ENCODE measurements at places on chromosomes 11 and 22.

DNA sequence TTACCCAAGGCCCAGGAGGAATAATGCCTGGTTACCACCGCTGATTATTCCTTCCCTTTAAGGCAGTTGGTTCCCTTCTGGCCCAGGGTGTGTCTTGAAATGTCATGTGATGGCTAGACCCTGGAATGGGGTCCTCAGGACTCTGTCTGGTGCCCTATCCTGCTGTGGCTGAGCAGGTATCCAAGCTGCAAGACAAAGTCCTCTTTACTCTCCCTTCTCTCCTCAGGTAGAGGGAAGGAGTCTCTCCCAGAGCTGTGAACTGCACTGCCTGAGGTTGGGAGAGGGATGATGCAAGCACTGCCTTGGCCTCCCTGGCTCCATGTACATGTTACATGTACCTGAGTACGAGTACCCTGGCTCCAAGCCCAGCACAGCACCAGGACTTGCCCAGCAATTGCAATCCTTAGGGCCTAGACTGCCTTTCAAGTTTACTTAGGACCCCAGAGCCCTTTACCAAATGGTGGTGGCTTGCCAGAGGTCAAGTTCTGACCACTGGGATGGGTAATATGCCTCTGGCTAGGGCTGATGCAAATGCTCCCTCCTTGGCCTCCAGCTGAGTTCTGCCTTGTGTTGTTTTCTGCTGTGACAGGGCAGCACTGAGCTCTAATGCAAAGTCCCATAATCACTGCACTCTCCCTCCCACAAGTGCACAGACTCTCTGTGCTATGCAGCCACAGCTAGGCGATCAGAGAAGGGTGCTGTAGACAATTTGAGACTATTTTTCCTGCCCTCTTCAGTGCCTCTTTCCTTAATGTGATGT, 20.7 kb upstream of the AQP11 start:
- no peak for DNase-seq

DNA sequence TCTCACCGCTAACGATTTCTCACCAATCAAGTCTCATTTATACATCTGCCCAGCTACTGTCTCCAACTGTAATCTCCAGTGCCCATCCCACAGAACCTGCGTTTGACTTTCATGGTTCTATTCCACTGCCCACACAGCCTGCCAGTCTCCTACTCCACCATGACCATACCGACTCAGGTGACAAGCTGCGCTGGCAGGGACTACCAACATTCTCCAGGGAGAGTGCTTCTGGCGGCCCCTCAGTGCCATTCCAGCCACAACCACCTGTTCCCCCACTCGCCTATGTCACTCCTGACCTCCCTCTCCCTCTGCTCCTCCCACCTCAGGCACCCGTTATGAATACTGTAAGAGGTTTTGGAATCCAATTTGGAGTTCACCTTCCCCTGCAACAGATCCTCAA, 108.5 kb upstream of the BID start:
- no peak for DNase-seq

GRCh38 chr22:31248138-31248745, 36.1 kb downstream of the LIMK2 start:
- no peak for DNase-seq

DNA sequence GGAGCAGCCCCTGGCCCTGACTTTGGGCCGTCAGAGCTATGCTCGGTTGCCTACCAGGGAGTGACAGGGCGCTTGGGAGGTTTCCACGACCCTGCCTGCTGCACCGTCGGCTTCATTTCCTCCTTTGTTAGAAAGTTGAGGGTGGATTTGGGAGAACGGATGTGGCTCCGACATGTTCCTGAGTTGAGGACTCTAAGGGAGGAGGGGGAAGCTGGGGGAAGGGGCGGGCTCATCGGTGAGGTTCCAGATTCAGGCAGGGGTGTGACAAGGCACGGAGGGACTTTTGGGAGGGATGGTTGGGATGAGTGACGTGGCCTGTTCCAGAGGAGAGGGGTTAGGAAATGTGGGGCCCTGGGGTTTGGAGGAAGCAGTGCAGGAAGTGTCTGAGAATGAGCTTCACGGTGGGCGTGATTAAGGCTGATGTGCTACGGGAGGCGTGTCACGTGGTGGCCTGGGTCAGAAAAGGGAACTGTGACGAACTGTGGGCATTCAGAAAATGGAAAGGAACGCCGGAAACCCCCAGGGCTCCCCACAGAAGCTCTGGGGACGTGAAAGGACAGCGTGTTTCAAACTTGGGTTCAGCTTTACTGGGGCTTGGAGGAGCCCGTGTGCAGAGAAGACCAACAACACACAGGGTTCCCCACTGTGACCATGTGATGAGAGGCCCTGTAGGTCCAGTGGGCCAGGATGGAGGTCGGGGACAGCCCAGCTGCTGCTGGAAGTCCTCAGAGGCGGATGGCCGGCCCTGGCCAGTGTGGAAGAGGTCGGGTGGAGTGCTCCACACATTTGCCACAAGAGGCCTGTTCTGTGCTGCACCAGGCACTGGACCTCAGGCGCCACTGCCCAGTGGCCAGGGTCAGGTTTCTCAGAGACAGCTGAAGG, 2.8 kb downstream of the PARVB start:
- DNase-seq: no peak

GRCh38 chr11:95524314-95525036, 265.1 kb downstream of the FAM76B start:
- no peak for DNase-seq

- peak; percentile 47 for DNase-seq
Measured at GRCh38 chr22:20131597-20131858, at the start of gene ZDHHC8. TSS of gene ZDHHC8 (plus strand) at chr22:20131804. CDS start at chr22:20131948, 144 bp downstream.

- no peak for DNase-seq
Measured at GRCh38 chr11:9672288-9672916, 8.5 kb downstream of the SWAP70 start.

DNA sequence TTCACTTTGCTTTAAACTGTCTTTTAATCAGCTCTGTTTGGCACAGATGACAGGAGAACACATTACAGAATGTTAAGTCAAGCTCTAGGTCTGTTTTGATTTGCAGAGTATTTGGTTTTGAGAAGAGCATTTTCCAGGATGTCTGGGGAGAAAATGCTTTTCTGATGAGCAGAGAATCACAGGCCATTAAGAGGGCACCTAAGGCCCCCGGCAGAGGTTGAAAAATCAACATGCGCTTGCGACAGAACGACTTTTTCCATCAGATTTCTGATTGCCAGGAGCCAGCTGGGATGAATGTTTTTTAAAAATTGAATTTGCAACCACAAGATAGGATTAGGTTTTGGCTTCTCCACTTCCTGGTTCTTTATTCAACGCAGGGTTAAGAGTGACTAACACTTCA, 304.5 kb downstream of the JRKL start:
- DNase-seq: no peak

GRCh38 chr11:68987211-68987610, 6.4 kb upstream of the MRGPRD start:
- no peak for DNase-seq

DNA sequence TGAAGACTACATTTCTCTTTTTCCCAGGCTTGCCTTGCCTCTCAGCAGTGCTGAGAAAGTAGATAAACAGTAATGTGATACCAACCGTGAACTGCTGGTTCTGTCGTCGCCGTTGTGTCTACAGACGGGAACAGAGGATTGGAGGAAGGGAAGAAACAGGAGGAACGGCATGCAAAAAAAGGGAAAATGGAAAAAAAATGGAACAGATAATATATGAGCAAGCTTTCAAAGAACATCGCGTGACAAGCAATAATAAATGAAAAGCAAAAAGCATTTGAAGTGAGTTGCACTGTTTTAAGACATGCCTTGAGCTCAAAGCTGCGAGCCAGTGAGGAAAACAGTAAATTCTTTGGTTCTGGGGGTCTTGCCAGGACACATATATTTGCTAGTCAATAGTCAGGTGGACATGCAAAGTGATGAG, 305.9 kb downstream of the CADM1 start:
- no peak for DNase-seq

GRCh38 chr22:27639248-27640086, 162.1 kb downstream of the MN1 start:
- DNase-seq: no peak

DNA sequence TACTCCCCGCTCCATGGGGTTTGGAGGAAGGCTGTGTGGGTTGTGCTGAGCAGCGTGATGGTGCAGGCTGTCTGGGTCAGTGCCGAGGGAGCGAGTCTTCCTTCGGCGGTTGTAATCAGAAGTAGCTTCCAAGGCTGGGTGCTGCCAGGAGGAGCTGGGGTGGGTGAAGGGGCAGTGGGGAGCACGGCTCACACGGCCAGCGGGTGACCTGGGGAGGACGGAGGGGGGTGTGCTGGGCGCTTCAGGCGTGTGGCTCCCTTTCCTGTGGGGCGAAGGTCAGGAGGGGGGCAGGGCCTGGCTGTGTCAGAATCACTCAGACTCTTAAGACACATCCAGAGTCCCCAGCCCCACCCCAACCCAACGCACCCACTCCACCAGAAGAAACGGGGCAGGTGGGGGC, 60.2 kb downstream of the LRP5 start:
- no peak for DNase-seq

DNA sequence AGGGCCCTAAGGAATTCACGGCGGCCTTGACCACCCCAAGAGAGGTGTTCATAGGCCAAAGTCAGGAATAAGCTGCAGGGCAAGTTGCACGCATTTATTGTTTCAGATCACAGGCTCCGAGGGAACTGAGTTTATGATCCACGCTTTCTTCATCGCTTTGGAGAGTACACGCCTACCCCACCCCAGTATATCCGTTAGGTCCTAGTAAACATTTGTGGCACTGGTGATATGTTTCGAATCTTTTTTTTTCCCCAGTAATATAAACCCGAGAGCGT, 805 bp downstream of the GANAB start:
- no peak for DNase-seq

DNA sequence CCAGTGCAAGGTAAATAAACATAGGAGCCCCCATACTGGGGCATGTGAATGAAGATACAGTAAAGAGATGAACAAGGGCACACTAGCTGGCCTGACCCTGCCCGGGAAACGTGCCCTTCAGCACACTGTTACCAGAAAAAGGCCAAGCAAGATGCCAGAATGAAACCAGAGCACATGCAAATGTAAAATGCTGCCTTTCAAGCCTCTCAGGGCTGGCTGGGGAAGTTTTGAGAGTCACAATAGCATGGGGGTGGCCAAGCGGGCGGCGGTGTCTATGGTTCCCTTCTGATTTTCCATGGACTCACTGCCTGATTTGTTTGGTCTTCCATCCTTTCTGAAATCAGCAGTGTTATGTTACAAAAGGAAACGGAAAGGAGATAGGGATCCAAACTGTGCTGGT, 18.9 kb upstream of the SUSD2 start:
- no peak for DNase-seq

DNA sequence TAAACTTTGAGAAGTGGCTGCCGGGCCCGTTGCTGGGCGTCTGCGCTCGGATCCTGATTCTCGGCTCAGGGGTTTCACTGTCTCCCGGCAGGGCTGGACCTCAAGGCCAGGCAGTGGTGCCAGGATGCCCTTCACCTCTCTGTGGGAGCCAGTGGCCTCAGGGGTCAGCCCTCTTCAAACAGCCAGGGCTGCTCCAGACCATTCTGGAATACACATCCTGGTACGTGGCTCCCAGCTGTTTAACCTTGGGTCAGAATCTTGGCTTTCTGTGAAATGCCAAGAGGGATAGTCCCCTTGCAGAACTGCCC, 70.5 kb downstream of the MPPED1 start:
- DNase-seq: no peak

DNA sequence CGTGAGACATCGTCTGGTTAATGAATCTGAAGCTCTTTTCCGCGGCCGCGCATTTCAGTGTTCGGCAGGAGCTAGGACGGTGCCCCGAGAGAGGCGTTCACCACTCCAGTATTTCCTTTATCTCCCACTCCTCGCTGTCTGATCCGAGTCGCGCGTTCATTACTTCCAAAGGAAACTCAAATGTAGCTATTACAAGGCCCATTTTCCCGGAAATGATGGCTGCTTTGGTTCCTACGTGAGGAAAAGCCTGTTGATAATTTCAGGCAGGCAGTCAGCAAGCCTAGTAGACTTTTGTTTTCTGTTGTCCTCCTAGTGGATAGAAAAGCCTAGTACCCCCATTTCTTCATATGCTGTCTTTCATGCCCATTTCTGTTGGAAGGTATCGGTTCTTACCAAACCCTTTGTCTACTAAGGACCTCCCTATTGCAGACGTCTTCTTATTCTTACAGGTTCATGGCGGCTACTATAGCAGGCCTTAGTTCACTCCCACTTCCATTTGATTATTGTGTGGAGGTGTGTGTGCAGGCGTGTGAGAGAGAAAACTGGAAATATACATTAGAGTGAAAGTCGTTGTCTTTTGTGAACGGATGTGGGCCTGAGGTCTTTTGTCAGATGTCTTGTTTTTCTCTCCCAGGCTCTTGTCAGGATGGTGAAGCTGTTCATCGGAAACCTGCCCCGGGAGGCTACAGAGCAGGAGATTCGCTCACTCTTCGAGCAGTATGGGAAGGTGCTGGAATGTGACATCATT, 737 bp downstream of the RBM4 start:
- DNase-seq: no peak

DNA sequence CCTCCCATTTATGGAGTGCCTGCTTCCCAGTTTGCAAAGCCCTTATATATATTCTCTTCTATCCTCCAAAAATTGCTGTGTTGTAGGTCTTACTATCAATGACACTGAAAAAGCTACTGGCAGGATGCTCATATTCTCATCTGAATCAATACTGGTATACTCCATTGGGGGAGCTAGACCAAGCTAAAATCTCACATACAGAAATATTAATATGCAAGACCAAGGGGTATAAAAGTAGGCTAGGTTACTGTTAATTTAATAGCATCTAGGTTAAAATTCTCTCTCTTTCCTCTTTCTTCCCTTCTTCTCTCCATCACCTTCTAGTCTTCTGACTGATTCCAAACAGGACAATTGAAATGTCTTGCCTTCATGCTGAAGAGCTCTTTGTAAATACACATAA, 17.1 kb upstream of the BDNF start:
- no peak for DNase-seq

DNA sequence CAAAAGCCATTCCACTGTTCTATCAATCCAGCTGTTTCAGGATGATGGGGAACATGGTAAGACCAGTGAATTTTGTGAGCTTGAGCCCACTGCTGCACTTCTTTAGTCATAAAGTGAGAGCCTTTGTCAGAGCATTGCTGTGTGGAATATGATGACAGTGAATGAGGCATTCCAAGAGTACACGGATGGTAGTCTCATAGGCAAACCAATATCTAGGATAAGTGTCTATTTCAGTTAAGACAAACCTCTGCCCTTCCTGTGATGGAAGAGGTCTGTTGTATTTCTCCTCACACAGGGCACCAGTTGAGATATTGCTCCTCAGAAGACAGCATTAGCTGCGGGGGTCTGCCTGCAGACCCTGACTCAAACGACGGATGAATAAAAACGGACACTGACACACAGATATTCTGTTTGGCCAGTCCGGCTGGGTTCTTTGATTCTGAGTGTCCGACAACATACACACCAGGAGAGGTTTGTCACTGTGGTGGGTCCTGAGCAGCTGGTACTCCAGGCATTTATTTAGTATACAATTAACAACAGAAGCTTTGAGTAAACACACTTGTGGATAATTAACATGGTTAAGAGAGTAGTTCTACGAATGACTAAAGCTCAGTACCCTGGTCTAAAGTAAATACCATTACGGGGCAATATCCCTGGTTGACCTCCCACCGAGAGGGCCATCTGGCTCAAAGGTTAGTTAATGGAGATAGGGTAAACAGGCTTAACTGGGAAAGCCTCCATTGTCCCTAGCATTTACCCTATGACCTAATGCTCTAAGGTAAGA, 121.7 kb downstream of the ZNF280B start:
- DNase-seq: no peak

Data from activated gamma-delta T cell (primary cell).